Lower leg skin (tissue), 4 donors: ENCODE measurements at places on chromosomes 4 and X. TPM values are rescaled to one million over a fixed set of nuclear protein-coding genes. Genes with fewer than 3 reads are reported as not detected.

- DNase-seq: no peak
These were observed 9.3 kb downstream of the PTPN13 start for GRCh38 chr4:86603311-86603885.

GRCh38 chr4:10096201-10096977 is 20.2 kb downstream of the WDR1 start:
- peak; percentile 84 for DNase-seq

DNA sequence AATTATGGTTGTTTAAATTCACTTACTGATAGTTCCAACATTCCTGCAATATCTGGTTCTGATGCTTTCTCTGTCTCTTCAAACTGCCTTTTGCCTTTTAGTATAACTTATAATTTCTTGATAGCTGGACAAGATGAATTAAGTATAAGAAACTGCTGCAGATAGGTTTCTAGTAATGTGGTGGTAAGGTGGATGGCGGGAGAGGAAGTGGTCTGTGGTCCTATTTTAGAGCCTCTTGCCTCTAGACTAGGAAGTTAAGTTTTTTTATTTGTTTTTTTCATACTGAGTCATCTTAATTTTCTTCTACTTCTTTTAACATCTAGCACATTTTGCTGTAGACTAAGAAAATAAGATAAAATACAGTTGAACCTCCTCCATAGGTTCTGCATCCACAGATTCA is 310.0 kb downstream of the SLITRK2 start:
- no peak for DNase-seq

DNA sequence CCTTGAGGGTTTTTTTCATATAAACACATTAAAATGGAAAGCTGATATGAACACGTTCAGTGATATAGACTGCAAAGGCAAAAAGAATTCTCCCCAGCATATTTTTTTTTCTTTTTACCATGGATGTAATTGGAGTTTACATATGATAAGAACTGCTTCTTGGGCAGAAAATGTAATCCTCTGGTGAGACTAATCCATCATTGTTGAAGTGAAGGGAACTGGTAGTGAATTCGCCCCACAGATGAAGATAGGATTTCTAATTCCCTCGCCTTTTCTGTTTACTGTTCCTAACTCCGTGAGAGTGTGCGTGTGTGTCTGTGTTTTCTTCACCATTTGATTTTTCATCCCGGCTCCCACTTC is 88.9 kb downstream of the GPR143 start:
- no peak for DNase-seq

DNA sequence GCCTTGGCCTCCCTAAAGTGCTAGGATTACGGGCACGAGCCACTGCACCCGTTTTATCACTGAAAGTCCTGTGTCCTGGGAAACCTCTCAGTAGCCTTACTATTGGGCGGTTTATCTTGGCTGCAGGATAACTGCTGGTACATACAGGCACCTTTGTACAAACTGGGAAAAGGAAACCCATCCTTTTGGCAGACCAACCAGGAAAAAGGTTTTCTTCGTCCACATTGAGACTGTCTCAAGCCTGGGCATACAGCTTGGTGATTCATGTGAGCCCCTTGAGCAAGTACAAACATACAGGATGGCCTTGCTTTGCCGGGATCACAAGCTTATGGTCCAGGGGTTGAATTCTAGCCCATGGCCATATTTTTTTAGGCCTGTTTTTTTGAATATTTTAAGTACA is 32.8 kb downstream of the RWDD4 start:
- no peak for DNase-seq

DNA sequence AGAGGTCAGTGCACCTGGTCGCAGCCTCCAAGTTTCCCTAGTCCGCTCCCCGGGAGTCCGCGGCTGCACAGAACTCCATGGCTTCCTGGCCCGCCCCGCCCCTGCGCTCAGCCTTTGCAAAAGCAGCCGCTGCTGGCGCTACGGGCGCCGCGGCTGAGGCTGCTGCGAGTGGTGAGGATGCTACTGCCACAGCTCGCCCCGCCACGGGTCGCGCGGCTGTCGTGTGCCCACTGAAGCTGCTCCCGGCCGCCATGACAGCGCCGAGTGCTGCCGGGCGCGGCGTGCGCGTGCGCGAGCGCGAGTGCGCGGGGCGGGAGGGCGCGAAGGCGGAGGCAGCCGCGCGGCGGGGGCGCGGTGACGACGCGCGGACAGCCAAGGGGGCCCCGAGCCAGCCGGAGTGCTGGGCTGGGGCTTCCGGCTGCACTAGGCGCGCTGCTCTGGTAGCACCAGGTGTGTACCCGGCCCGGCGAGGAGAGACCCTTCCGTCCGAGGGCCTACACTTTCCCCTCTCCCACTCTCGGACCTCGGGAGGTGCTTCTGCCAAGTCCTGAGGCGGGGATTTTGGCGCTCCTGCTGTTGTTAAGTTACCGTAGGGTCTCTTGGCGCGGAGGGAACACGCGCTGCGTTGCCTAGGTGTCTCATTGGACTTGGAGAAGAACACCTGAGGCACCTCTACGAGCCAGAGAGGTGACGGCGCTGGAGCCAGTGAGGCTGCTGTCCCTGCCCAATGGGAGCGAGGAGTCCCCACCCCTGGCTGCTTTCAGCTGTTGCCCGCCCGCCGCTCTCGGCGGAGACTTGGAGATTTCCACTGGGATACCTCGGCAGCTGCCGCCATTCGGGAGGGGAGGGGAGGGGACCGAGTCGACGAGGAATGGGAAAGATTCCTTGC is 619 bp upstream of the LRBA start:
- DNase-seq: peak; percentile 93

- peak; percentile 89 for DNase-seq
These were observed 1.3 kb upstream of the ING2 start for GRCh38 chr4:183503497-183504063.

GRCh38 chr4:73990988-73991741 is 3.2 kb upstream of the PPBP start:
- DNase-seq: no peak

- DNase-seq: no peak
These were observed 236.4 kb upstream of the TTC29 start for GRCh38 chr4:147182041-147182440.

DNA sequence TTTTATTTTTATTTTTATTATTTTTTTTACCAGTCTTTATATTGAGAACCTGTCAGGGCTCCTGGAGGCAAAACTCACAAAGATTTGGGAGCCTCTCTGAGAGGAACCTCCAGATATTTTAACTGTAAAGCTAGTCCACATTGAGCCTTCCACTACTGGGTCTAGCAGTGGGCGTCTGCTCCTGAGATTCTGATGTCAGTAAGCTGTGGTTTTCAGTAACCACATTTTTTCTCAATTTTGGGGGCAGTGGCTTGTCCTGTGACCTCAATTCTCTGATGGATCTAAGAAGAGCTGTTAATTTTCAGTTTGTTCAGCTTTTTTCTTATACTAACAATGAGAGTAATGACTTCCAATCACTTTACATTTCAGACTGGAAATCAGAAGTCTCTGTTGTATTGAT is 23.6 kb upstream of the GPRASP1 start:
- no peak for DNase-seq

GRCh38 chrX:129039176-129039575 is 484.1 kb downstream of the SMARCA1 start:
- no peak for DNase-seq

GRCh38 chr4:148574911-148575310 is 132.7 kb upstream of the NR3C2 start:
- DNase-seq: no peak

GRCh38 chrX:139382529-139382928 is 148.0 kb upstream of the F9 start:
- DNase-seq: no peak

RGN gene
- not detected for total RNA-seq

CXorf49 gene
- not detected for total RNA-seq

MMGT1 gene
- total RNA-seq: 20.2 TPM
